ENCODE measurements at places on chromosomes 2 and 18. TPM values are rescaled to one million over a fixed set of nuclear protein-coding genes. Genes with fewer than 3 reads are reported as not detected.

DNA sequence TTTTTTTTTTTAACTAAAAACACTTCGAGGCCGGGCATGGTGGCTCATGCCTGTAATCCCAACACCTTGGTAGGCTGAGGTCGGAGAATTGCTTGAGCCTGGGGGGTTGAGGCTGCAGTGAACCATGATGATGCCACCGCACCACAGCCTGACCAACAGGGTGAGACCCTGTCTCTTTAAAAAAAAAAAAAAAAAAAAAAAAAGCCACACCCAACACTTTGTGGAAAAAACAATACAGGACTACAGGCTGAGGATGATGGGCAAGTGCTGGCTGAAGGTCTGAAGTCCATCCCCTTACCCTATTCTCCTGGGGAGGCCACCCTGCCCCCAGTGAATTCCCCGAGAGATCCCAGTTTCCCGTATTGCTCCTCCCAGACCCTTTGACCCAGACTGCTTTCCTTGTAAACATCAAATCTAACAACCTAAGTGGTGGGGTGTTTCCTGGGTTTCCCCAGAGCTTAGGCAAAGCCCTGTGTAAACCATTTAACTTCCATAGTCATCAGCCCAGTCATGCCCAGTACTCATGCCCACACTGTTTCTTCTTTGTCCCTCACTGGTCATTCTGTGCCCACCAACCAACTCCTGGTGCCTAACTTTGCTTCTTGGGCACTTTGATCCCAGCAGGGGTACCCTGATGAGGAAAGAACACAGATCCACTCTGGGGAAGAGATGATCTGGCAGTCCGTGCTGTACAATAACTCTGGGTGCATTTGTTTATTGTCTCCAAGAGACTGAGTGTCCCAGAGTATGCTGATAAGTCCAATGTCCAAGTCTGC lies 5.8 kb upstream of the TMEM37 start:
- DNase-seq = no peak

GRCh38 chr18:74714120-74714519 lies 116.5 kb downstream of the ZNF407 start:
- no peak for DNase-seq

DNA sequence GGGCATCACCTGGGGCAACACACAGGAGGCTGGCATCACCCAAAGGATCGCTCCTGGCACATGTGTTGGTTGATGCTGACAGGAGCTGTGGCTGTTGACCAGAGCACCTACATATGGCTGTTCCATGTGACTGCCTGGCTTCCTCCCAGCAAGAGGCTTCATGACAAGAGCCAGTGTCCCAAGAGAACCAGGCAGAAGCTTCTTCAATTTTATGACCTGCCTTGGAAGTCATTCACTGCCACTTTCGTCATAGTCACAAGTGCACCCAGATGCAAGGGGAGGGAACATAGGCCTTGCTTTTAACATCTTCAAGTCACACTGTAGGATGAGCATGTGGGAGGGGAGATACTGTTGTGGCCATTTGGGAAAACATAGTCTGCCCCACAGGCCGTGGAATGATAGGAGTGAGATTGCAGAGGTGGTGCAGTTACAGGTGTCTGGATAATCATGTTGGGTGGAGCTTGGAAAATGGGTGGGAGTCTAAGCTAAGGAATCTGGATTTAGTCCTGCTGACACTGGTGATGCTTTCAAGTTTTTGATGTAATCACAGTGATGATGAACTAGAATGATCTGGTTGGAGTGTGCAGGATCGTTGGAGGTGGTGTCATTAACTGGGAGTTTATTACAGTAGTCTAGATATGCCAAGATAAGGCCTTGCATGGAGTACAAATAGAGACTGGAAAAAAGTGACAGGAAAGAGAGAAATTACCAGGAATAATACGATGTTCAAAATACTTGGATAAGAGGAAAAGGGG lies 107.0 kb downstream of the RAPGEF4 start:
- DNase-seq = no peak

DNA sequence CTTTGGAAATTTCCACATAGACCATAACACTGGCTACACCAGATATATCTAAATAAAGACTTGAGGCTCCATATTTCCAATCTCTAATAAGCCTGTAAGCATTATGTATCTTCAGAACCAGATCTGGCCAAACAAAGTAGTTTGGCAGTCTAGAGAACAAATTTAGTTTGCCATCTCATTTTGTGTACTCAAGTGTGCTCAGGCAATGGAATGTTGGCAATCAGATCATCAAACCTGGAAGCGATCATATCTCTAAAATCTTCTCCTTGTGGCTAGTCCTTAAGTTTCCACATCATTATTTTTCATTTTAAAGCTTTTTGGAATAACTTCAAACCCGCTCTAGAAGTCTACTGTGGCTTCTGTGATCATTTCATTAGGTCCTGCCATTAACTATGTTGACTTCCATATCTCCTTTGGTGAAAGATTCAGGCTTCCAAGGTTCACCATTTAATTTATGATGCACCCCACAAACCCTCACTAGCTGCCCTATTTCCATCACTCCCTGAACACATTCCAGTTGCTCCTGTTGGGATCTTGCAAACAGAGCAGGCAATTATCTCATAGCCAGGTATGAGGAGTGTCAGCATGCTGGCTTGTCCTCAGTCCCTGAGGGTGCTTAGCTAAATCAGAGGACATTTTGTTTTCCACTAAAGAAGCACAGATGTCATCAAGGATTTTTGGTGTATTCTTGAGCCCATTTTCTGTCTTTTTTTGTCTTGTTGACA lies 46.2 kb downstream of the WDR75 start:
- DNase-seq = no peak

GRCh38 chr2:38988716-38989115 lies 99.0 kb downstream of the ARHGEF33 start:
- no peak for DNase-seq

- no peak for DNase-seq
These were observed 67.0 kb downstream of the TTC21B start for GRCh38 chr2:165886487-165887146.

GRCh38 chr2:42359304-42359964 lies 1.6 kb downstream of the COX7A2L start:
- no peak for DNase-seq

DNA sequence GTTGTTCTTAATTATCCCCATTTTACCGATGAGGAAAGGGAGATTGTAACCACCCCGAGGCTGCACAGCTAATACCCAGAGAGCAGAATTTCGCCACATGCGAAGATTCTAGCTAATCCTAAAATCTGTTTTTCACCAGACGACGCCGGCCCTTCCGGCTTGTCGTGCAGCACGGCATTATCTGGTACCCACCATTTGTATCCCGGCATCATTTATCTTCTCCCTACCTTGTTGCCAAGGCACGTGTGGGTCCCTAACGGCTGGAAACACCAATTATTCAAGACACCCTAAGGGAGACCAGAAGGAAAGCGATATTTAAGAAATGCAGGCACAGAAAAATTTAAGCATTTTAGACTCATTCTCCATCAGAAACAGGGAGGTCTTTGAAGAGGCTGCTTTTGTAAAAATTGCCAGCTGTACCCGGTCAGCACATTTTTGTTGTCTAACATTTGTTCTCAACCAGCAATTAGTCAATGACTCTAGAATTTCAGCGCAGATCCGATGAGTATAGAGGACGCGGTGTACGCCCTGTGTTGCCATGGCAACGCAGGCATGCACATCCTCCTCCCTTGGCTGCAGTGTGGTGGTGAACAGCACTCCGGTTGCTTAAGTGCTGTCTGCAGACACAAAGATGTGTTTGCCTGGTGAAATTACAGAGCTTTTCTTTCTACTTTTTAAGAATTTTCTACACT lies 111.6 kb downstream of the AGAP1 start:
- DNase-seq = peak; percentile 52

The PLB1 gene
- polyA plus RNA-seq = 2.3 TPM

The PCARE gene
- polyA plus RNA-seq = 0.05 TPM

The MAPRE2 gene
- 33.6 TPM for polyA plus RNA-seq

The CKAP2L gene
- 13.4 TPM for polyA plus RNA-seq

The CEP192 gene
- polyA plus RNA-seq = 52.1 TPM

Data from left renal pelvis (tissue), 4 donors.